Dermis blood vessel endothelial cell (primary cell): ENCODE measurements at places on chromosomes 5 and 9. TPM values are rescaled to one million over a fixed set of nuclear protein-coding genes. Genes with fewer than 3 reads are reported as not detected.

GRCh38 chr9:33637881-33638280 lies 113.8 kb downstream of the ANKRD18B start:
- DNase-seq = no peak

- no peak for DNase-seq
These were observed 203.0 kb downstream of the ATPSCKMT start for GRCh38 chr5:10046676-10047075.

- no peak for DNase-seq
These were observed 14.4 kb upstream of the ZNF131 start for GRCh38 chr5:43106290-43106638.

GRCh38 chr5:89673019-89673418 lies 736.5 kb downstream of the CETN3 start:
- DNase-seq = no peak

DNA sequence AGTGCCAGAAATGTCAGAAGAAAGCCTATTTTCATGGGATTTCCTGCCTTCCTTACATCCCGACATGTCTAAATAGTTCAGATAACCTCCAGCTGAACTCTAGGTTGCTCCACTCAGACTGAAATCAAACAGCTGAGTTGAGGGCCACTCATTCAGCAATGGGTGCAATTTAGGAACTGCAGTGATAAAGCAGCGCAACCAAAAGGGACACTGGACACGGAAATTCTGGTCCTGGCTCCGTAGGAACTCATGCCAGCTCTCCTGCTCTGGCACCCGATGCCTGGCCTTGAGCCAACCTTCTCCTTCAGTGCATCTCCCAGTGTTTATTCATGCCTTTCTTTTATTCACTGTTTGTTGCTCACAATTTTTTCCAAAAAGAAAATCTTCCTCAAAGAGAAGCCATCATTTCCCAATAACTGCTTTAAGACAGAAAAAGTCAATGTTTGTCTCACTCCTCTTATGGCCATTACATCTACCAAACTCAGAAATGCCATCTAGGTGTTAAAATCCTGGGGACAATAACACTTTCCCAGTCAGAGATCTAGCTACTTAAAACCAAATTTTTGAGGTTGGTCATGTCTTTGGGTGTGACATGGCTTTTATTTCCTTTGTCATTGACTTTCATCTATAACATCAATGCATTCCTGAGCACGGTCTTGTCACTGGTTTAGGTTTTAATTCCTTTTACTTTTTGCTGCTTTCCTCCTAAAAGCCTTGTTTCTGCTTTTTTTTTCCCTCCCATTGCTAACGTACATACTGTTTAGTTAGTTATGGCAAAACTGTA lies 126.9 kb downstream of the PDE4D start:
- peak; percentile 71 for DNase-seq

DNA sequence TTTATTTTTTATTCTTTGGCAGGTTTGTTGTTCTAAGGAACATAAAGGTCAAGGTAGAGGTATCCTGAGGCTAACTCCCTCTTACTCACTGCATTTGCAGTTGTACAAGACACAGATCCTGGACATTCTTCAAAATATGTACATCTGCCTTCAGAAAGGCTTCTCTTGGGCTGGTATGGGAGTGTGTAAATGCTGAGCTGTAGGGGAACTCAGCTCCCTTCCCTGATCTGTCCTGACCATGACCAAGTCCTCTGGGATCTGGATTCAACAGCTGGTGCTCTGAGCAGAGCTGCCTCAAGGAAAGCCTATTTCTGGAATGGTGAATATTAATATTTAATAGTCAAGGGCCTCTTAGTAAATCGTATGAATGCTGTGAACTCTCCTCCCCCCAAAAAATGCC lies 117.4 kb downstream of the PRKACG start:
- no peak for DNase-seq

- peak; percentile 70 for DNase-seq
These were observed 524.3 kb downstream of the PSAT1 start for GRCh38 chr9:78821126-78821822.

GRCh38 chr5:138391859-138392386 lies 39.4 kb downstream of the KDM3B start:
- DNase-seq = no peak

DNA sequence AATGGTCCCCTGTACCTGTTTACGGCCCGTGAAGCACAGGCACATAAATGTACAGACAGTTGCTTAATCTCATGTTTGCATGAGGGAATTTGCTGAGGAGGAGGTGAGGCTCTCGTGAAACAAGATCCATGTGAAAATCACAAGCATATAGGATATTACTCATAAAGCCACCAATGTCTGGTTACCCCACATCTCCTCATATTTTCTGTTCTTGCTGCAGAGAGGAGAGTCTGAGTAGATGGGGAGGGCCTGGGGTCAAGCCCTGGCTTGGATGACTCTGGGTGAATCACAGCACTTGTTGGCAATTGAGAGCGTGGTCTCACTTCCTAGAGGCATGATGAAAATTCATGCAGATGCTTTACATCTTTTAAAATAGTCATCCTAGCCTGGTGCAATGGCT lies 975 bp downstream of the AGXT2 start:
- no peak for DNase-seq

DNA sequence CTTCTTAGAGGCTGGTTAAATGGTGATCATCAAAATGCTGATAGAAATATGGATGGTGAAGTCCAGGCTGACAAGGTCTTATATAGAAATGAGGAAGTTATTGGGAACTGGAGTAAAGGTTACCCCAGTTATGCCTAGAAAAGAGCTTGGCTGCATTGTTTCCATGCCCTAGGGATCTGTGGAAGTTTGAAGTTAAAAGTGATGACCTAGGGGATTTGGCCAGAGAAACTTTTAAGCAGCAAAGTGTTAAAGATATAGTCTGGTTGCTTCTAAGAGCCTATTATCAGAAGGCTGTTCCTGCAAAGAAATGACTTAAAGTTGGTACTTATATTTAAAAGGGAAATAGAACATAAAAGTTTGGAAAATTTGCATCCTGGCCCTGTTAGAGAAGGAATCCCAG lies 200.3 kb downstream of the ICE1 start:
- DNase-seq = no peak

DNA sequence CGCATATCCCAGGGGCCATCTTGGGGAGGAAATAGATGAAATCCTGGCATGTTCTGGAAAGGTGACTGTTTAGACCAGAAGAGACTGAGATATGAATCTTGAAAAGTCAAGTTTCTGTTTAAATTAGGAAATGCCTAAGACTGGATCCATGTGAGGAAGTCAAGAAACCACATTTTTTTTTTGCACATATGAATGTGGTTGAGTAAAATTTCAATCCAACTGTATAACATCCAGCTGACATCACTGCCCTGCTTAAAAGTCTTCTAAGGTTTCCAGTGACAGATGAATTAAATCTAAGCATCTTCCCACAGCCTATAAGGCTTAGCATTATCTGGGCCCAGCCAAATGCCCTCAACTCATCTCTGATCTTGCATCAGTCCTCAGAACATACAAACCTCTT lies 47.7 kb upstream of the TCERG1 start:
- no peak for DNase-seq

GRCh38 chr9:87836951-87837705 lies 45.5 kb upstream of the SPATA31E1 start:
- DNase-seq = no peak

- DNase-seq = peak; percentile 26
These were observed 90.6 kb downstream of the LMX1B start for GRCh38 chr9:126704157-126704891.

- DNase-seq = no peak
These were observed 740.7 kb downstream of the CETN3 start for GRCh38 chr5:89668821-89669220.

DNA sequence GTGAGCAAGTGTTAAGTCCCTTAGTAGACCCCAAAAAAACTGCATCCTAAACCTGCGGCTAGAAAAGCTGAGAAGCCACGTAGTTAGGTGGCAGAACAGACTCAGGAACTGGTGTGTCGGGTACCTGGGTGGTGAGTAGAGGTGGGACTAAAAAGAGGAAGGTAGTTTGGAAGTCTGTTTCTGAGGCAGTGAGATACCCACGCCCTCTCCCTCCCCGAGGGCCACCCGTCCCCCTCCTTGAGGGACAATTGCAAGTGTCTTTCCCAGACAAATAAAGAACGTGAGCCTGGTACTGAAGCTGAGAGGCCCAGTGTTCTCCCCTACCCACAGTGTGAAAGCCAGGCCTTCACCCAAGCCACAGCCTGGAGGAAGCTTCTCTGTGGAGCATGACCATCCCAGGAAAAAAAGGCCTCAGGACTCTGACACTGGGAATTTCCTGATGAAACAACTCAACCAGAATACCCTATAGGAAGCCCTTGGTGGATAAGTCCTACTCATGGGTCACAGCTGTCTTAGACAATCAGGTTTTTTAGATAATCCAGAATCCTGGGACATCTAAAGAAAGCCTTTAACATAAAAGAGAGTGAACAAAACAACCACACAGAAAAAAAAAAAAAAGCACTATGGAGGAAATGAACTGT lies 7.0 kb upstream of the CD74 start:
- DNase-seq = no peak

DNA sequence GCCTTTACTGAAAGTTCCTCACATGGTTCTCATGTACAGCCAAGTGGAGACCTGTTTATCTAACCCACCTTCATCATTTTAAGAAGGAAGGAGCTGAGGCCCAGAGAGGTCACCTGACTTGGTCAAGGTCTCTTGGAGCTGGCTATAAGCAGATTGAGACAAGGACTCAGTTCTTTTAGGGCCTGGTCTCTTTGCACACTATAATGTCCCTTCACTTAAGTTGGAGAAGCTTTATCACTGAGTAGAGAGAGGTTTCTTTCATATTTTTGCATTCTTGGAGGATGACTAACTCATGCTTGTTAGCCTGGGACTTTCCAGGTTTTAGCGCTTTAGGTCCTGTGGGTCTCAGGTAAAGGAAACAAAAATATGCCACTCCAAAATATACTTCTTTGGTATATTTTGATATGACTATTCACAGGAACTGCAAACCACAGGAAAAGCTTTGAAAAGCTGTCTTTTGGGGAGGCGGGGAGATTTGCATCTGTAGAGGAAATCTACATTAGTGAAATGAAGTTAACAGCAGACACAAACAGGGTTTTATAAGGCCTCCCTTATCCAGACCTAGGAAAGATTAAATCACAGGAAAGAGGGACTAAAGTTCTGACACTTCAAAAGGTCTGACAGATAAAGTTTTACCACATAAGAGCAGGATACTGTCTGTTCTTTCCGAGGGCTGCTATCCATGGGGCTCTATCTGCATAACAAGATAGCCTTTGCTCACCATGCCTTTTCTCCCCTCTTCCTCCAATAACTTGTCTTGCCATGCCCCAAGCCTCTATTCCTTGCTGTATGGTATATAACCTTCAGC lies 95.8 kb upstream of the ANKRD55 start:
- DNase-seq = peak; percentile 71

GRCh38 chr5:167057665-167058064 lies 1233.8 kb upstream of the WWC1 start:
- DNase-seq = no peak

DNA sequence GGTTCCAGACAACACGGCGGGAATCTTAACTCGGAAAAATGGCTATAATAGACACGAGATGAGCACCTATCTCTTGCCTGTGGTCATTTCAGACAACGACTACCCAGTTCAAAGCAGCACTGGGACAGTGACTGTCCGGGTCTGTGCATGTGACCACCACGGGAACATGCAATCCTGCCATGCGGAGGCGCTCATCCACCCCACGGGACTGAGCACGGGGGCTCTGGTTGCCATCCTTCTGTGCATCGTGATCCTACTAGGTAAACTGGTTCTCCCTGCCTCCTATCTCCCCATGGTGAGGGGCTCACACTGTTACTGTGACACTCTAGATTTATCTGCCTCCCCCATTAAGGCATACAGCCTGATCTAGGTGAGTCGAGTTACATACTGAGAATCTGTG lies 124.2 kb downstream of the CDH6 start:
- no peak for DNase-seq

DNA sequence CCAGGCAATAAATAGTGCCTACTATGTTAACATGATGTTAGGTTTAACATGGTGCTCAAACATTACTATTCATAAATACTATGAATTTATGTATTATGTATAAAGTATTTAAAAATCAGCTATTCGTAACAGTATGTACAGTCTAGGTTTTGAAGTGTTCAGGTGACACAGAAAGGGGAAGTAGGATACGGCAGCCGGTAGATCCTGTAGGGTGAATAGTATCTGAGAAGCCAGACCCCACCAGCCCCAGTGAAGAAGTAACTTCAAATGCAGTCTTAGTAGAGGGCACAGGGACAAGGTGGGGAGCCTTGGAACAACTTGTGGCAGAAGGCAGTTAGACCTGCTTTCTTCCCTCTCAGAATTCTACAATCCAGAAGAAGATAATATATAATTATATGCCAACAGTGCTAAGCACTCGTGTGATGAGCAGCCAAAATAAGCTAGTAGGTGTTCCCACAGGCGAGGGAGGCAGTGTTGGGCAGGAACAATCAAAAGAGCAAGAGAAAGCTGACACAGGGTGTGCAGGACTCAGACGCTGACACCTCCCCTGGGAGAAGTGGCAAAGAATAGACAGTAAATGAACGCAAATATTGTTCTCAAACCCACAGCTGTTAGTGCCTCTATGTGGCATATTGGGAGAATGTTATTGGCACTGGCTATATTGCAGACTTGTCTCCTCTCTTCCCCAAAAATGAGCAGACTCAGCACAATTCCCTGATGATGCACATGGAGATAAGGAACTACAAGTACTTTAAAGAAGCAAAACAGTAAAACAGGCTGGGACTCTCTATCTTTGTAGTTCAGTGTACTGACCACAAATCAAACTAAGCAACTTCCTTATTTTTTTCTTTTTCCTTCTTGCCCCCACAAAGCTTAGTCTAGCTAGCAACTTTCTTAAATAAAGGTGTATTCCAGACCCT lies 4.6 kb downstream of the ZNF367 start:
- peak; percentile 12 for DNase-seq

GRCh38 chr5:42940853-42941252 lies 99.3 kb downstream of the ANXA2R start:
- DNase-seq = no peak

GRCh38 chr5:113025596-113025995 lies 49.0 kb downstream of the DCP2 start:
- no peak for DNase-seq

DNA sequence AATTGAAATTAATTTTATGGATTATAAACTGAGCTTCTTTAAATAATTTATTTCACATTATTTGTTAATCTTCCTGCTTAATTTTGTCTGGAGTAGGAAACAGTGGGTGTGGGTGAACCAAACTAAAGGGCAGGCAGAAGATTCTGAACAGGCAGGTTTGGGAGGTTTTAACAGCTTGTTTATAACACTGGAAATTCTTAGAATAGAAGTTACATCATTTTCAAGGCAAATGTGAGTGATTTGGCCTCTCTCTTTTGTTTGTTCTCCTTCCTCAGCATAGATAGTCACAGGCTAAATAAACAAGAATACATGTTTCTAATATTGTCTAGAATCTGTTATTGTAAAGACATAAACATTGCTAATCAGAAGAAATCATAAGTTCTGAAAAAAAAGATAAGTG lies 970.9 kb upstream of the NUDT12 start:
- no peak for DNase-seq

UNC13B gene
- 39.7 and 48.1 TPM in 2 replicates for total RNA-seq

ENC1 gene
- total RNA-seq = 26.2 and 32.2 TPM in 2 replicates

TSPAN17 gene
- 51.2 and 53.6 TPM in 2 replicates for total RNA-seq

SH3RF2 gene
- 0.05 and 0.17 TPM in 2 replicates for total RNA-seq

MCTP1 gene
- 191 and 255 TPM in 2 replicates for total RNA-seq
